Glutamatergic neuron (in vitro differentiated cells): ENCODE measurements at places on chromosomes 4 and X.

- DNase-seq = no peak
Measured at GRCh38 chrX:29824176-29824906, 391.0 kb upstream of the MAGEB2 start.

GRCh38 chr4:34512616-34513015 is 1731.7 kb downstream of the ARAP2 start:
- DNase-seq = no peak

DNA sequence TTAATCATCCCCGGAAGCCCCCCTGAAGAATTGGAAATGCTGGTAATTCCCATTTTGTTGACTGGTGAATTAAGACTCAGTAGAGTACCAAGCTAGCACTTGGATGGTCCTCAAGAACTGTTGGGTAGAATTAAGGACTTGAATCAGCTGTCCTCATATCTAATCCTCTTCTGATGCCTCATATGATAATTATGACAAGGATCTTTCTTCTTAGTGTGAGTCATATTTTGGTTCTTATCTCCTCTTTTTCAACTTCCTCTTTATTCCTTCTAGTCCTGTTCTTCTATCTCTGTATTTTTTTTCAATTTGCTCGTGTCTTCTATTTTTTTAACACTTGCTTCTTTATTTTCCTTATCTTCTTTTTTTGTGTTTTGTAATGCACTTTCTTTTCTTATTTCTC is 206.3 kb upstream of the ANXA3 start:
- DNase-seq = no peak

- no peak for DNase-seq
Measured at GRCh38 chr4:46372878-46373277, 17.1 kb downstream of the GABRA2 start.

DNA sequence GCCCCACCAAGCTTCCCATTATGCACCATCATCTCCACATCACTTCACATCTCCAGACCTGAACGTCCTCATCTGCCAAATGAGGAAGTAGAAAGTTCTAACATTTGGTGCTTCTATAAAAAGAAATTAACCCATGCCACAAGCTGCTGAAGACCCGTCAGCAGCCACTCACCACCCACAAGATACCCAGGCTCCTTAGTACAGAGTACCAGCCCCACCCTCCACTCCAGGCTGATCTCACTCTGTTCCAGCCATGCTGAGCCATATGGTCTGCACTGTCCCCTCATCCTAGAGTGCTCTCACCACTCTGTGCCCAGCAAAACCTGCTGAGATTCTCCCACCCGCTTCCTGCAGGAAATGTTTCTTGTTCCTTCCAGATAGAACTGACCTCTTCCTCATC is 240.8 kb upstream of the PPARGC1A start:
- no peak for DNase-seq

DNA sequence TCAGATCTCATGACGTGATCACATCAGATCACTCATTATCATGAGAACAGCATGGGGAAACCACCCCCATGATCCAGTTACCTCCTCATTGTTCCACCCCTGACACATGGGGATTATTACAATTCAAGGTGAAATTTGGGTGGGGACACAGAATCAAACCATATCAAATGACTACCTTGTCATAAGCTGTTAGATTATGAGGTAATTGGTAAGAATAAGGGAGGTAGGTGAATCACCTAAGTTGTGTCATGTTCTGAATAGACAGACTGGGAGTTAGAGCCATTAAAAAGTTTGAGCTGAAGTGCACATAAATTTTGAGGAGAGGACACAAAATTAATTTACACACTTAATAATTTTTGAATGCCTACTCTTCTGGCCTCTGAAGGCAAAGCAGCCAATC is 24.7 kb downstream of the SLC9B1 start:
- DNase-seq = no peak

DNA sequence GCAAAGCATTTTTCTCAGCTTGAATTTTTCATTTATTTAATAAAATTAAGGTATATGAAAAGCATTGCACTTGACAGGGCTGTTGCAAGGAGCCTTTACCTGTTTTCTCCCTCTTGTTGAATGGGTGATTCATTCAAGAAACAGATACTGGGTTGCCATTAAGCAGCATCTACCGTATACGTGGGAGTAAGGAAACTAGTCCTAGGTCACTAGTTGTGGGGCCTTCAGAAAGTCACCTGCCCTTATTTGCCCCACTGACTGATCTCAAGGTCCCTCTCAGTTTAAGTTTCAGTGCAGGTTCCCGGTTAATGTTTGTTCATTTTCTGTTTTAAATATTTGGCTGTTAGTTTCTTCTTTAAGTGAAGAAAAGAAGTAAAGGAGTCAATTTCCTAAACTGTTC is 34.0 kb downstream of the LHFPL1 start:
- no peak for DNase-seq

DNA sequence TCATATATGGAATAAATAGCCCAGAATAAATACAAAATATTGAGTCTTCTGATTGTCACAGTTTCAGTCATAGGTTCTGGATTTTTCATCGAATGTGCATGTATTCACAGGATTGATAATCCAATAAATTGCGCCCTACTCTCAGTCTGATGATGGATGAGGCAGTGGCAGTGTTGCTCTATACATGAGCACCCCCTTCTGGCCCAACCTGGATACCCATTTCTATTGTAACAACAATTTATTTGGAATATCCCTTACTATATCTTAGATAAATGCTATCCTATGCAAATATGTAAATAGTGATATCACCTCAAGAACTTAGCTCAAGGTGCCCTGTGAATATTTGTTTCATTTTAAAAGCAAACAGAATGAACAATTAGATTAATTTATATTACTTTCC is 733.7 kb upstream of the PABPC4L start:
- peak; percentile 62 for DNase-seq

DNA sequence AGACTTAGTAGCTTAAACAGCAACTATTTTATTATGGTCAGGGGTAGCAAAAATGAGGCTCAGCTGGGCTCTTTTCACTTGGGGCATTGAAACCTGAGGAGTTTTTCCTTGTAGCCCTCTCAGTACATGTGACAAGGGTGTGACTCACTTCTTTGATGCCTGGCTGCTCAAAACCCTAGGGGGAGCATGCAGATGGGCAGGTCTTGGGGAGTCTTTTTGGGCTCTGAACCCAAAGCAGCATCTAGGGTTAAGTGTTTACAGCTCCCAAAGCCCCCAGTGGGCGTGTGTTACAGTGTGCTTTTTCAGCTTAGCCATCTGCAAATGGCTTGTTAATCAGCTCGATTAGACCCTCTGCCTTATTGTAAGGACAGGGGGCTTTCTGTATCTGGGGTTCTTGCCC is 1752.7 kb downstream of the PCDH7 start:
- DNase-seq = peak; percentile 29

DNA sequence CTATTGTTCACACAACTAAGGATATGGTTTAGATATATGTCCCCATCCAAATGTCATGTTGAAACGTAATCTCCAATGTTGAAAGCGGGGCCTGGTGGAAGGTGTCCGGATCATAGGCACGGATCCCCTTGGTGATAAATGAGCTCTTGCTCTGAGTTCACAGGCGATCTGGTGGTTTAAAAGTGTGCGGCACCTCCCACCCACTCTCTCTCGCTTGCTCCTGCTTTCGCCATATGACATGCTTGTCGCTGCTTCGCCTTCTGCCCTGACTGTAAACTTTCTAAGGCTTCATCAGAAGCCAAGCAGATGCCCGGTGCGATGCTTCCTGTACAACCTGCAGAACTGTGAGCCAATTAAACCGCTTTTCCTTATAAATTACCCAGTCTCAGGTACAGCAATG is 128.5 kb downstream of the NFKB1 start:
- DNase-seq = no peak

GRCh38 chr4:156909010-156909409 is 62.6 kb downstream of the PDGFC start:
- DNase-seq = no peak

- no peak for DNase-seq
Measured at GRCh38 chrX:31658360-31658759, 586.5 kb upstream of the FTHL17 start.

DNA sequence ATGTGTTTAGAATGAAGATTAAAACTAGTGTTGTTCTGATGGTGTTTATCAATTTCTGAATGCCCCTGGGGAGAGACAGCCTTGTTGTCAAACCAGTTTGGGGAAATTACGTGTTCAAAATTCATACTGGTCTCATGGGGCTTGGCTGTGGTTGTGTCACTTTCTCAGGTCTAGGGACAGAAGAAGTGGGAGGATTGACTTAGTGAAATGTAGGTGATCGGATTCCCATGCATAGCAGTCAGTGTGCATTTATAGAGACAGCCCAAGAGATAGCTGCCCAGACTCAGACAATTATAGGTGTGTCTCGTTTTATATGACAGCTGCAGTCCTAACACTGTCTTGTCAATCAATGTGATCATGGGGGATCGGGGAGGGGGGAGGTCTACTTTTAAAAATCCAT is 94.4 kb upstream of the CLCN4 start:
- DNase-seq = no peak

GRCh38 chr4:152258804-152259708 is 276.8 kb downstream of the FBXW7 start:
- DNase-seq = no peak

GRCh38 chrX:103726477-103726876 is 15.8 kb downstream of the TMEM31 start:
- no peak for DNase-seq

- no peak for DNase-seq
Measured at GRCh38 chrX:130543603-130544325, 142.0 kb downstream of the RBMX2 start.

DNA sequence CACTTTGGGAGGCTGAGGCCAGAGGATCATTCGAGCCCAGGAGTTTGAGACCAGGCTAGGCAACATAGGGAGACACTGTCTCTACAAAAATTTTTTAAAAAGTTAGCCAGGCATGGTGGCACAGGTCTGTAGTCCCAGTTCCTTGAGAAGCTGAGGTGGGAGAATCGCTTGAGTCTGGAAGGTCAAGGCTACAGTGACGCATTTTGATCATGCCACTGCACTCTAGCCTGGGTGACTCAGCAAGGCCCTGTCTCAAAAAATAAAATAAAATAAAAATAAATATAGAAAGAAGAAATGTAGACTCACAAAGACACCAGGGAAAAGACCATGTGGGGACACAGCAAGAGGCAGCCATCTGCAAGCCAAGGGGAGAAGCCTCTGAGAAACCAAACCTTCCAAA is 42.3 kb upstream of the SLC7A3 start:
- no peak for DNase-seq

- peak; percentile 59 for DNase-seq
Measured at GRCh38 chrX:24149351-24150050, at the start of gene ZFX. TSS of gene ZFX (plus strand) at chrX:24149729. CDS start at chrX:24172743, 23,014 bp downstream.

DNA sequence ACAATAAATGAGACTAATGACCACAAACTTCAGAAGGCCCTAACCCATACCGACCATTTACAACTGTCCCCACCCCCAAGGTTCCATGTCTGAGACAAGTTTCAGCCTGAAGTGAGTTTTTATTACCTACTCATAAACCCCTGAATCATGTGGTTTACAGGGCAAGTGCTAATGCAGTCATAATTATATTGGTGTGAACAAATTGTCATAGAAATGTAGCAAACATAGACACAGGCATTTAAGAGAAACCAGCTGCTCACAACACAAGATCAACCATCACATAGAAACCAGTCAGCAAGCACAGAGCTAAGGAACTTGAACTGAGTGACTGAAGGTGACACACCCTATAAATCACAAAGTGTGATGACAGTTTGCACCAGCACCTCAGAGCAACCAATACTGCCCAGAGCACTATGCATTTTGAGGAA is 173.8 kb upstream of the MID1 start:
- DNase-seq = no peak

- DNase-seq = no peak
Measured at GRCh38 chr4:101282076-101282844, 65.1 kb downstream of the PPP3CA start.

DNA sequence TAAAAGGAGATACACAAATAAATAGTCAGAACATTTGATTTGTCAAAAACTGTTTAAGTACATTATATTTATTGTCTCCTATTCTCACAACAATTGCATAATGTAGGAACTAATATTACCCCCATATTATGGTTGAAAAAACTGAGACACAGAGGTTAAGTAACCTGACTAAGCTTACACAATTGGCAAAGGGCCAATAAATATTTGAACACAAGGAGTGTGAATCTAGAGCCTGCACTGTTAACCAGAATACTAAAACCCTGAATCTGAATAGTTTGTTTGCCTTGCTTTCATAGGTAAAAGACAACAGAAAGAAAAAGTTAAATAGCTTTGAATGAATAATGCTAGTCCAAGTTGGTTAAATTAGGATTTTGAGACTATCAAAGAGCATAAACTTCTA is 55.2 kb downstream of the IL13RA2 start:
- no peak for DNase-seq

DNA sequence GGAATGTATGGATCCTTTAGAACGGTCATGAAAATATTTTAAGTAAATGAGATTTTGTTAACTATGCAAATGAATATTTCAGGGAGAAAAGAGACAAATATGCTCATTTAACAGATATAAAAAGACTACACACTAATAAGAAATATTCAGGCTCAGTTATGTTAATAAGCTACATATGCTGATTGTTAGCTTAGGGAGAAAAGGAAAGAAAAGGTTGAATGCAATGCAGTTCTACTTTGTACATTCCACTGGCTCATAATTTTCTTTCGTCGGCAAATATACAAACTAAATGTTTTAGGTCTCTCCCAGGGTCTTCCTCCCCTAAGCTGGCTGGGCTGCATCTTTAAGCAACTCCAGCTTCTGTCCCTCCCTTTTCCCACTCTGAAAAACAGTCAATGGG is 2.7 kb upstream of the RTL3 start:
- DNase-seq = no peak

DNA sequence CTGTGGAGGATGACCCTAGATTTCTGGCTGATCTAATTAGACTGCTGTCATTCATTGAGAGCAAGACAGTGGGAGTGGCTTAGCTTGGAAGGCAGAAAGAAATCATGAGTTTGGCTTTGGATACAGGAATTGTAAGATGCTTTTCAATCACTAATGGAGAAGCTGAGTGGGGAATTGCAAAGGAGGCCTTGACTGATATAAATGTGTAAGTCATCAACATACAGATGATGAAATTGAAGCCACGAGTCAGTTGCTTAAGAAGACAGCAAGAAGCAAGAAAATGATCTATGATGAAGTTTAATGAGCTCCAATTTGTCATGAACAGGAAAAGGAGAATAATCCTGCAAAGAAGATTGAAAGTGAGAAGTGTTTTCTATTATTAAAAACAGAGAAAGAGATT is 136.7 kb upstream of the C1QTNF7 start:
- DNase-seq = no peak

DNA sequence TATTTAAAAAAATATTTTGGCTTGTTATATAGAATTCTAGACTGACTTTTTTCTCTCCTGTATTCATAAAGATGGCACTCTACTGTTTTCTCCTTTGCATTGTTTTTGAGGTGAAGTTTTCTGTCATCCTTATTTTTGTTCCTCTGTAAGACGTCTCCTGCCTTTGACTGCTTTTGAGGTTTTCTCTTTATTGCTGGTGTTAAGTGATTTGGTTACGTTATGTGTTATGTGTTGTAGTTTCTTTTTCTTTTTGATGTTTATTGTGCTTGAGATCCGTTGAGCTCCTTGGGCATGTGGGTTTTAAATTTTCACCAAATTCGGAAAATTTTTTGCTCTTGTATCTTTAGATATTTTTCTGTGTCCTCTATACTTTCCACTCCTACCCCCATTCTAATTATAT is 50.0 kb downstream of the KDM6A start:
- no peak for DNase-seq
